Fibroblast of skin of left quadriceps (primary cell): ENCODE measurements at places on chromosomes 6 and 20.

GRCh38 chr6:25301362-25301761 lies 22.2 kb downstream of the CARMIL1 start:
- no peak for DNase-seq

DNA sequence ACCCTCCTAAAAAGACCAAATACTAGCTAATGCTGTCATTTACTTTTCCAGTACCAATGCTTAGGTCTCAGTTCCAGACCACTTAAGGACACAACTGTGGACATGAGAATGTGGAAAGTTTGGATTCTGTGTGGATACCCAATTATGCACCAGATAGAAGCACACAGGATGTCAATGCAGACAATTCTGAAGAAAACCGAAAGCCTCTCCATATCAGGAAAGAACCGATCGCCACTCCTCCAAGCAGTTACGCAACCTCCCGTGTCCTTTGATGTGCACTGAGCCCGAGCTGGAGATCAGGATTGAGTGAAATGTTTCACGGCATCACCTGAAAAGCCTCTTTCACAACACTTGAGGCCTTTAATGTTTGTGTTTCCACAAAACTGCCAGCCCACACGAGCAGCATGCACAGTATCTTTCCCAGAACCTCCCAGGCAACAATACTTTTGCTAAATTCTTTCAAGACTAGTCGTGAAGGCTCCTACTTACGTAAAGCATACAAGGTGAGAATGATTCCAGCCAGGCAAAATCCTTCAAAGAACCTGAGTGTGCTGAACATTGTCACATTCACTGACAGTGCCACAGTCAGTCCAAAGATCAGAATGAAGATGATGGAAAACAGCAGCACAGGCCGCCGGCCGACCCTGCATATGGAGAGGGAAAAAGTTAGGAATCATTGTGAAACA lies 47.0 kb downstream of the SLC22A23 start:
- no peak for DNase-seq

DNA sequence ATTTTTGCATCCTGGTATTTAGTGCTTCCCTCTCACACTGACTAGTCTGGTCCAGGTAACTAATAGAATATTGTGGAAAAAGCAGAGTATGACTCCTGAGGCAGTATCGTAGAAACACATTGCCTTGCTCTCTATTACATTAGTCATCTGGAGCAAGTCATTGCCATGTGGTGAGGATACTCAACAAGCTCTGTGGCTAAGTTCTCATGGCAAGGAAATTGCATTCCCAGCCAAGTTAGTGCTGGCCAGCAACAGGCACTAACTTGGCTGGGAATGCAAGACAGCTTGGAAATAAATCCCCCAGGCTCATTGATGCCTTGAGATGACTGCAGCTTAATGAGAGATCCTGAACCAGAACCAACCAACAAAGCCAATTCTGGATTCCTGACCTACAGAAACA lies 39.7 kb upstream of the HTR1B start:
- DNase-seq = no peak

GRCh38 chr6:154596701-154597100 lies 86.2 kb upstream of the CNKSR3 start:
- DNase-seq = no peak

- peak; percentile 16 for DNase-seq
Observed at GRCh38 chr6:13924146-13924948, 405 bp upstream of the RNF182 start.

GRCh38 chr20:34449674-34450592 lies 66.3 kb upstream of the DYNLRB1 start:
- no peak for DNase-seq

DNA sequence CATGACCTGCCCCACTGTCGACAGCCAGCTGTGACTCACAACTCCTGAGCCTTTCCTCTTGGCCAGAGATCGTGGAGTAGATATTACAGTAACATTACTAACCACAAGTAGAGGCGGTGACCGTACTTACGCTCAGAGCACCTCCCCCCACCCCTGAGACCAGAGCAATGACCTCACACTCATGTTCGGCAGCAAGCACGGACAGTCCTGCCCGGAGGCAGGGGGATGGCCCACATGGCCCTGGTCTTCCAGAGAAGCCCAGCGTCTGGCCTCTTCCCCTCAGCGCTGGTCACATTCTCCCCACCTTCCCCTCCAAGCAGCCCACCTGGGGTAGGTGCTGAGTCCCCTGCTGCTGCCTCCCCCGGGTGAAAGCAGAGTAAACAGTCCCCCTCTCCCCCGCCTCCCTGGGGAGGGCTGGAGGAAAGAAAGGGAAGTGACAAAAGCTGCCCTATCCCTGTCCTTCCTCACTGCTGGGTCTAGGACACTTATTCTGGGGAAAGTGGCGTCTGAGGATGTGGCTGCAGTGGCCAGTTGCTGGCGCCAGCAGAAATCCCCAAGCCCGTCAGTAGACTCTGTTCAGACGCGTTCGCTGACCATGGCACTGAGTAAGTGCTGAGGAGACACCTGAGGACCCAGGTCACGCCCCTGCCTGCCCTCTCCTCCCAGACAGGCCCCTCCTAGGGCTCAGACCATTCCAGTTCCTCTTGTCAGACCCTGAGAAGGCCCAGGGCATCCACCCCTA lies 68.5 kb downstream of the MRPL14 start:
- DNase-seq = peak; percentile 86

GRCh38 chr20:37515876-37516275 lies 5.2 kb upstream of the NNAT start:
- DNase-seq = no peak

GRCh38 chr6:84667252-84668213 lies 96.9 kb downstream of the TBX18 start:
- DNase-seq = no peak

DNA sequence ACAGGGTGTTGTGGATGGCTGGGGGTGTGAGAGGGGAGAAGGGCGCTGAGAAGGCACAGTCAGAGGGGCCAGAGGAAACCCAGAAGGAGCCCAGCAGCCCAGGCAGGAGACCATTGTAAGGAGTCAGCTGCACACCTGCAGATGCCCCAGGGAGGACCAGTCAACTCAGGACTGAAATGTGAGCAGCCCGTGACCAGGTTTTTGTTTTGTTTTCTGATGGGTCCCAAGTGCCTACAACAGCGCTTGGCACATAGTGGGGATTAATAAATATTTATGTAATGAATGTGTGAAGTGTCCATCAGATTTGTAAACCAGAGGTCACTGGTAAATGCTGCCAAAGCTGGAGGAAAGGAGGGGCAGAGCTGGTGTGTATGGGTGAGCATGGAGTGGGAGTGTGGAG lies 30.2 kb downstream of the TRAM2 start:
- DNase-seq = no peak
